Activated CD4-positive, alpha-beta T cell treated with anti-CD3 and anti-CD28 coated beads for 1 hour (primary cell): ENCODE measurements at places on chromosomes 7 and 10.
A peak's percentile ranks its signal among the peaks of the same experiment; 100 is the strongest.

DNA sequence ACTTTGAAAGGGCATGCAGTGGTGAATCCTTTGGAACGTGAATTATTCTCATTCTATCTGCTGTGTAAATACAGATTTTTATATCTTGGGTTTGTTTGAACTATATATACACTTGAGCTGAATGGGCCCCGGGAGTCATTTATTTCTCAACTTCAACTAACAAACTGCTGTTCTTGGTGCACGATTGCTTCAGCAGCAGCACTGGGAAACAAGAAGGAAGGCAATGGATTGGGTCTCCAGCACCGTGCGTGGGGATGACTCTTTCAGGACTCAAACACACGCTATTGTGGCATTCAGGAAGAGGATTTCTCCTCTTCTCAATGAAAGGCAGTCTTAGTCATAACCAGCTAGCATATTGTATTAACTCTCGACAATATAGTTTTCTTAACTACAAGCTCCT lies 226.0 kb upstream of the NFE2L3 start:
- no peak for DNase-seq

DNA sequence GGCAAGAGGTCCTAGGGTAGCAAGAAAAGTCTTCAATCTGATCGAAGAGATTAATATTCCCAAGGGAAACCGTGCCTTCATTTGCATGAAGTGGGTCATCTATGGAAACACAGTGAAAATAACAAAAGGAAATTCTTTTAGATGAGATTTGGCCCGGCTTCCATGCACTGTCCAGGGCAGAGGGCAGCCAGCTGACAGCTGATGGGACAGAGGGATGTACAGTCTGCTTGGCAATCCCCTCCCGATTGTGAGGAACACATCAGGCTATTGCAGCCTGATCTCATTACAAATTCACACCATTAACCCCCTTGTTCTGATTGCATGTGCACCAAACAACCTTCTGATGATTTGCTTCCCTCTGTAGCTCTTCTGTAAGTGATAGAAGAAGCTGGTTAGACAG lies 105.3 kb downstream of the FRMD4A start:
- DNase-seq, result no peak

- no peak for DNase-seq
Measured at GRCh38 chr7:36775061-36775620, 50.8 kb upstream of the AOAH start.

DNA sequence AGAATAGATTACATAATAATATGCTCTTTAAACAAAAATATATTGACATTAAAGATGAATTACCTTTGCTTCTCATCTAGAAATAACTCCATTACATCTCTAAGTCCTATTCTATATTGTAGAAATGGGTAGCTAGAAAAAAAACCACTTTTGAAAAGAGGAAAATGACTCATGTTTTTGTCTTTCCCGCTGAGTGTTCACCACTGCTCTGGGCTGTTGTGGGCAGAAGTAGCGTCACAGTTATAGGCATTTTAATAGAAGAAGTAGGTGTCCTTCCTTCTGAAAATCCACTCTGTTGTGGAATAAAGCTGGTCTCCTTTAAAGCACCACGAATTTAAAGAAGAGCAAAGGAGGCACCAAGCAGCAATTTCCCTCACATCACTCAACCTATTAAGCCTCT lies 117.6 kb upstream of the NFE2L3 start:
- DNase-seq, result no peak

- peak; percentile 99 for DNase-seq
Measured at GRCh38 chr7:30284298-30285066, at the start of gene ZNRF2. Gene ZNRF2, plus strand, starts transcription at chr7:30284597. Its CDS starts 761 bp downstream, at chr7:30285358.

DNA sequence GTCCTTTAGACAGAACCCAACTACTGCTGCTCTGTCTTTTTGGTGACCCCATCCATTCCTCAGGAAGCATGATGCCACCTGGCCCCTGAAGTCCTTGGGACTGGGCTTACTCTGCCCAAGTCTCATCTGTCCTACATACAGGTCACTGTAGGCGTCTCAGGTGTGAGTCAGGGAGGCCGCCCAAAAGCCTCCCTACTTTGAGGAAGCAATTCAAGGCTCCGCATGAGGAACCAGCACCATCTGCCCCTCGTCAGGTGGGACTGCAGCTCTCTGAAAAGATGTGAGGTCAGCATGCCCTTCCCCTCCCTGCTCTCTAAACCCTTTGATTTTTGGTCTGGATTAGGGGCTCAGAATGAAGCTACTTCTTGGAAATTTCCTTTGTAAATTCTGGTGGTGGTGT lies 354.8 kb downstream of the CXCL12 start:
- DNase-seq, result no peak

- DNase-seq, result no peak
Measured at GRCh38 chr10:125017547-125018298, 75.8 kb downstream of the ZRANB1 start.

- DNase-seq, result no peak
Measured at GRCh38 chr7:83648464-83649241, at the start of gene SEMA3E. Gene SEMA3E, minus strand, starts transcription at chr7:83649139.

GRCh38 chr10:8180360-8181109 lies 126.0 kb downstream of the GATA3 start:
- no peak for DNase-seq

DNA sequence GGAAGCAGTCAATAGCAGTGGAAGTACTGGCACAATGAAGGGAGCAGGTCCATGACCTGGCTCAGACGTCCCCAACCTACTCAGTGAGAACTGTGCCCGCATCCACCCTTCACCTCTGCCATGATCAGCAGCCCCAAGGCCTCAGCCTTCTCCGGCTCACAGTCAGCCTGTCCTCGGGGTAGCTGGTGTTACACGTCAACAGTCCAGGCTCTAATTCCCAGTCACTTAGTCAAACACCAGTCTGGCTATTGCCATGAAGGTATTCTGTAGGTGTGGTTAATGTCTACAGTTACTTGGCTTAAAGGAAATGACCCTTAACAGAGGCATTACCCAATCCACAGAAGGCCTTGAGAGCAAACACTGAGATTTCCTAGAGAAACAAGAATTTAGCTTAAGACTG lies 49.1 kb downstream of the GRB10 start:
- DNase-seq, result no peak

GRCh38 chr10:79457256-79457785 lies 11.9 kb upstream of the ZCCHC24 start:
- DNase-seq, result no peak

DNA sequence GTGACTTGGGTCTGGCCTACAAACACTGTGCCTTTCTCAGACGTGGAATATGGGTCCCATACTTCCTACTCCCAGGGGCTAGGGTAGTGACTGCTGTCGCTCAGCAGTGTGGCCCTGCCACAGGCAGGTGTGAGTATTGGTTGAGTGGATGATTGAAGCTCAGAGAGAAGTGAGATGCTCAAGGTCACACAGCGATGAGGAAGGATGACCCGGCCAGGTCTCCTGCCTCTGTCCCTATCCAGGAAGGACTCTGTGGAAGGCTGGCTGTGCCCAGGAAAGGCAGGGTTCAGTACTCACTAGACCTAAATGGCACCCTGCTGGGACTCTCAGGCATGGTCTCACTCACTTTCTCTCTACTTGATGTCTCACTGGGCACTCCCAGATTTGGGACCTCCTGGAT lies 2.8 kb downstream of the PRF1 start:
- no peak for DNase-seq

- no peak for DNase-seq
Measured at GRCh38 chr7:121366852-121367431, 29.2 kb downstream of the FAM3C start.

- DNase-seq, result no peak
Measured at GRCh38 chr7:124323597-124323996, 290.7 kb upstream of the TMEM229A start.

GRCh38 chr7:128042012-128042411 lies 10.8 kb upstream of the LRRC4 start:
- no peak for DNase-seq

DNA sequence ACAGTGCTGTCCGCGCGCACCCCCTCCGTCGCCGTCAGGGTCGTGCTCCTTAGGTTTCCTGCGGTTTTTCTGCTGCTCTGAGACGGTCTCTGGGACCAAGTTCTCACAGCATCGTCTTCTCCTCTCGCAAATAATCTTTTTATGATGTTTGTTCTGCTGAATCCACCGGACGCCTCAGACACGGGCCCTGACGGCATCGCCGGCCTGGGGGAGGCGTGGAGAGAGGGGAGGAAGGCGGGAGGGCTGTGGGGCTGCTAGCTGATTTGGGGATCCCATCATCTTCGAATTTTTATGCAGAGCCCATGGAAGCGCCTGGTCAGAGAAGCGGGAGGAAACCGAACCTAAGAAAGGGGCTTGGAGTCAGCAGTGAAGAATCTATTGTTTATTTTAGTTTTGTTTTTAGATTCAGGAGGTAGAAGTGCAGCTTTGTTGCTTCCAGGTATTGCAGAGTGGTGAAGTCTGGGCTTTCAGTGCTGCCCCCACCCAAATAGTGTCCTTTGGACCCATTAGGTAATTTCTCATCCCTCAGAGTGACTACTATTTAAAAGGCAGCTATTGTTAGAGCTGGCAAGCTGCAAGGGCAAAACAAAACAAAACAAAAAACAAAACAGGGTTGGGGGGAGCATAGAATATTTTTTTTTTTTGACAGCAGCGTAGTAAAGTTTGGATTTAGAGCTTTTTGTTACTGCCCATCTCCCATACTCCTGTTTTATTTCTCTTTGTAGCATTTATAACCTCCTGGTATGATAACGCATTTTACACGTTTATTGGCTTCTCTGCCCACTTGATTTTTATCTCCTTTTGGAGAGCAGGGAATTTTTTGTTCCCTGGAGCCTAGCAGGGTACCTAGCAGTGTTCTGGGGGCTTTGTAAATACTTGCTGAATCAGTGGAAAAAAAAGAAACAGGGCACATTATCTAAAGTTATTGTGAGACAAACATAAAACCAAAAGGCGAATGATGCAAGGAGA lies 92.6 kb downstream of the SPAG6 start:
- DNase-seq, result no peak

DNA sequence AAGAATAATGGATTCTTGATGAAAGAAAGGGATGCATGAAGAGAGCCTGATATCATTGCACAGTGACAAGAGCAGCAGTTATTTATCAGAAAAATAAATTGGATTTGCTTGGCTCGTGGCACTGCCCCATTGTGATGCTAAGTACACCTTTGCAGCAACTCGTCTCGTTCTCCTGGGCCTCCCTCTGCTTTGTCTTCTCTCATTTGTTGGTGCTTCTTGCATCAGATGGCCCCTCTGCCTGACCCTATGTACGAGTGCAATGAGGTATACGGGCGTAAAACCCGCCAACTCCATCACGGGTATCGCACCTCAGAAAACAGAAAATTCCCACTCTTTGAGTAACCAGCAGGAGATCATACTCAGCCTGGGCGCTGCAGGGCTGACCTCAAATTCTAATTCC lies 107.2 kb upstream of the C10orf90 start:
- DNase-seq, result no peak
